Stimulated activated CD8-positive, alpha-beta memory T cell treated with anti-CD3 and anti-CD28 coated beads, Interleukin-4, amount 100 ng/mL, for 4 hours (primary cell): ENCODE measurements at places on chromosomes 11 and 22.

DNA sequence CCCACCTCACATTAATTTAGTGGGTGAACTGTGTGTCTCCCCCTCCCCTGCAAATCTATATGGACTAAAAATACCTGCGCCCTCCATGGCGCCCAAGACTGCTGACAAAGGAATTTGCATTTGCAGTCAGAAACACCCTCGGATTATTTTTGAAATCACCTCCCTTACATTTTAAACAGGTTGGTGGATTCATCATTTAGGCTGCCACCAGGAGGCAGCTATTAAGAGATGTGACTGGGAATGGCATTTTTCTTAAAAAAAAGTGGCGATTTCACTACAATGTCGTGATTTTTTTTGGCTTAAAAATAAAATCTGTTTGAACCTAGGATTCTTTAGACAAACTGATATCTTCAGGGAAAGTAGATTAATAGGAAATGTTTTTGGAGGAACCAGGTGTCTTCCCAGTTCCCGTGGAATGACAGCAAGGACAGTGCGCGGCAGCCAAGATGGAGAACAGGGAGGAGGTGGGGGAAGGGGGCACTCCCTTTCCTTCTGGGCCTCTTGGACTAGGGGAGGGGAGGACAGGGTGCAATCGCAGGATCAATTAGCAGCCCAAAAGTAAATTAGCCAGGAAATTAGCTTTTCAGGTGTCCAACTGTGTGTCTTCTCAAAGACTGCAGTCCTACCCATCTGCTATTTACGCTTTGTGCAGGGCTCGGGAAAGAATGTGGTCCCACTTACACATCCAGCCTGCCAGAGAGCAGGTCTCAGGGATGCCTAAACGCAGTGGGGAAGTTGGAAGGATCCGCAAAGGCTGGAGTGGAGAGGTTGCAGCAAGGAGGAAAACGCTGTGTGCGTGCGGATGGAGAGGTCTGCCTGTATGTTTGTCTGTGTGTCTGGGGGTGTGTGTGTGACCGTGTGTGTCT is 496.4 kb downstream of the NTM start:
- DNase-seq: no peak

DNA sequence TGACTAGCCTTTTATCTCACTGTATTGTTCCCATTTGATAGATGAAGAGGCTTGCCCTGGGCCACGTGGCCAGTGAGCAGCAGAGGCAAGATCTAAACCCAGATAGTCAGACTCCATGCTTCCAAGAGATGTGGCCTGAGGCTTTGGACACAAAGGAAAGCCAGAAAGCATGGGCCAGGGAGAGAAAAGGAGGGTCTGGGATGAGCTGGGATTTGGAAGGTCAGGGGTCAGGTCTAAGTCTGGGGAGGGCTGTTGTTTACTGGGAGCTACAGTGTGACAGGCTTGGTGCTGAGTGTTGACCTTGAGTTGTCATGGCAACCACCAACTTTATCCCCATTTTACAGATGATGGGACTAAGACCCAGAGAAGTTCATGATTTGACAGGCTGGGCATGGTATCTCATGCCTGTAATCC is 2.1 kb downstream of the SLC35E4 start:
- no peak for DNase-seq

GRCh38 chr11:67031791-67032561 is 9.0 kb downstream of the SYT12 start:
- DNase-seq: no peak

DNA sequence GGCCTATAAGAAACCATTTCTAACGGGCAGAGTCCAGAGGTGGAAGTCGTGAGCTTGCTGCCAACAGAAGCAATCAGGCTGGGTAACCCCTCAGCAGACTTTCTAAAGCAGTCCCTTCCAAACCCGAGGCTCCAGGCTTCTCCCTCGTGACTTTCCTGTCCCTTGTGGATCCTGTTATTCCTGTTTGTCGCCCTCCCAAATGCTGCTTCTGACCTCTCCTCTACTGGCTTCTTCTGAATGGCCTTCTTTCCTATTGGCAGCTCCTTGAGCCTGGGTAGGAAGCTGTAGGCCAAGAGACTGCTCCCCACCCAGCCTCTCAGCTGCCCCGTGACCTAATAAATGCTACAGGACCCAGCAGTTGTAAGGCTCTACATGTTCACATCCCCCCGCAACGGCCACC is 35.0 kb downstream of the MAFF start:
- no peak for DNase-seq

DNA sequence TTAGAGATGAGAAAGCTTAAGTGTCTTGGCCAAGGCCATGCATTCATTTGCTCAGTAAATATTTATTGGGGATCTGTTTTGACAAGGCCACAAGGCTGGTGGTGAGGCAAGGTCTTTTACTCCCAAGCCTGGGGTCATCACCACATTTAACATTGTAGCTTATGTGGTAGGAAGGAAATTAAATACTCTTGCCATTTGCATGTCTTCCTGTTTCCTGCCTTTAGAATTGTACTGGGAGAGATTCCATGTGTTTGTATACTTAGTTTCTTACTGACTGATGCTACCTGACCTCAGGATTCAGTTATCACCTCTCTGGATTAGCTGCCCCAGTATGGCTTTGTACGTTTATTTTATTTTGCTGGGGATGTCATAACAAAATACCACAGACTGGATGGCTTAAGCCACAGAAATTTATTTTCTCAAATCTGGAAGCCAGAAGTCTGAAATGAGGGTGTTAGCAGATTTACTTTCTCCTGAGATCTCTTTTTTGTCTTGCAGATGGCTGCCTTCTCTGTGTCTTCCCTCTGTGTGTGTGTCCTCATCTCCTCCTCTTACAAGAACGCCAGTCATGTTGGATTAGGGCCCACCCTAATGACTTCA is 44.8 kb downstream of the SPECC1L start:
- no peak for DNase-seq

DNA sequence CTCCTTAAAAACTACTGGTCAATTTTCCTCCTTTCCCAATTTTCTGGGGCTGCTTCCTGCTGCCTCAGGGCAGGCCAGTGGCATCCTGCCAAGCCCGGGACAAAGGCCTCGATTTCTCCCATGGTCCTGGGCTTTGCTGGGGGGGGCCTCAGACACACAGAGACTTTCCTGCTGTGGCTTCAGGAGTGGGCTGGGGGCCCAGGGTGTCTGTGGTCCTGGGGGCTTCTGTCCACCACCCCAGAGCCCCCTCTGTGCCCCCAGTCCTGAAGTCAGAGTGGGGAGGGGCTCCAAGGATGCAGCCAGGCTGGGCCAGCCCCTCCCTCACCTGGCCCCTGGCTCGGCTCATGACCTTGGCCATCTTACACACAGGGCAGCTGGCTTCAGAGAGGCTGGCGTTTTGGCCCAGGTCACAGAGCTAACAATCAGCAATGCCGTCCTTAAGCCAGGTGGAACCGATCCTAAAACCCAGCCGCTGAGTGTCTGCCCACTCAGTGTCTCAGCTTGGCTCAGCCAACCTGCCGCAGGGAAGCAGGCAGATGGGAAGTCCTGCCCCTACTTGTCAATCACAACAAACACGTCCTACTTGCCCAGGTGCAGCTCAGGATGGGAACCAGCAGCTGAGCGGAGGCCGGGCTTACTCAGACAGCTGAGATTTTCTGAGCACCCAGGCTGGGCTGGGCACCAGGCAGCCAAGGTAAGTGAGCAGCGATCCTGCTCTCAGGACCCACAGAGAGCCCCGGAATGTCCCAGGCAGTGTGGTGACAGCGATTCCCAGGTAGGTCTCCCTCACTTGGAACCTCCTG is 34.6 kb downstream of the OSBPL5 start:
- DNase-seq: no peak
